G401 (cell line): ENCODE measurements at places on chromosomes 6 and 20. TPM values are rescaled to one million over a fixed set of nuclear protein-coding genes. Genes with fewer than 3 reads are reported as not detected.

The BPIFB2 gene
- not detected in 2 replicates for total RNA-seq

The PDYN gene
- not detected in 2 replicates for total RNA-seq

The CFAP61 gene
- total RNA-seq = not detected in 2 replicates

The CRISP3 gene
- total RNA-seq = not detected in 2 replicates

The DNMT3B gene
- 23.4 and 29.1 TPM in 2 replicates for total RNA-seq

DNA sequence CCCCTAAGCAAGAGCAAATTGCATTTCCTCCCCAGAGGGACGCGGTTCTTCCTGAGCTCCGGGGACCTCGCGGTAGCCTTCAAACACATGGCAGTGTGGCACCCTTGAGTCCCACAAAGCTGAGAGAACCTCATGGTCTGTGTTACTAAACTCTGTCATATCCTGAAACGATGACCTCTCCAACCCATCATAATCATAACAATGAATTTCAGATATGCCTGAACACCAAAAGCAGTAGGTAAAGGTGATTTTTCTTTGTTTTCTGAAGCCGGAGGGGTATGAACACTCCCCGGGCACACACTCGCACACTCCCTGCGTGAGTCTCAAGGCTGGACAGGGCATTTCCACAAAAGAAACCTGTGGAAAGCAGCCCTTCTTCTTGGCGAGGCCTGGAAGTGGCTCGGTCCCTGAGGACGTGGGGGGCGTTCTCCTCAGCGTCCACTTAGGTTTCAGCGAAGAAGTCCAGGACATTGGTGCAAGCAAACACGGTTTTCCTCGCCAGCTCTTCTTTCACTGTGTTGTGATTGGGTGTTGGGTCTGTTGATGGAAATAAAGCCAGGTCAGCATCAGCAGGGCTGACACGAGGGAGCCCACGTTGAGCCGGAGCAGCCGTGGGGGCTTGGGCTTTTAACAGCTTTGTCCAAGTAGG is 183.4 kb downstream of the ERMARD start:
- DNase-seq = no peak

DNA sequence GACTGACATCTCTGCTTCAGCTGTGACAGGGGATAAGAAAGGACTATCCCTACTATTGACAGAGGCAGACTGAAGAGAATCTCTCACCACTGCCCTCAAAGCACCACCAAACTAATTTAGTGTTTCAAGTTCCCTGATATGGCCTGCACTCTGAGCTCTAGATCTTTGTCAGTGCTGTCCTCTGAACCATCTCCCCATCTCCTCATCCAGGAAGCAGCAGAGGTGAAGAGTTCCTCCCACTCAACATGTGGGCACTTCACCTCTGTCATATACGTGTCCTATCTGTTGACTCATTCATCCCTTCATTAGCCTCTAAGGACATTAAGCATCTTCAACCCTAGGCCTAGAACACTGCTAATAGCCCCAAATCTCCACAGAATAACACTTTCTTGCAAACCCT is 14.1 kb downstream of the FAM210B start:
- DNase-seq = no peak

GRCh38 chr6:160005861-160006540 is 37.1 kb downstream of the IGF2R start:
- DNase-seq = no peak

GRCh38 chr6:121285041-121285440 is 49.2 kb downstream of the TBC1D32 start:
- DNase-seq = no peak

DNA sequence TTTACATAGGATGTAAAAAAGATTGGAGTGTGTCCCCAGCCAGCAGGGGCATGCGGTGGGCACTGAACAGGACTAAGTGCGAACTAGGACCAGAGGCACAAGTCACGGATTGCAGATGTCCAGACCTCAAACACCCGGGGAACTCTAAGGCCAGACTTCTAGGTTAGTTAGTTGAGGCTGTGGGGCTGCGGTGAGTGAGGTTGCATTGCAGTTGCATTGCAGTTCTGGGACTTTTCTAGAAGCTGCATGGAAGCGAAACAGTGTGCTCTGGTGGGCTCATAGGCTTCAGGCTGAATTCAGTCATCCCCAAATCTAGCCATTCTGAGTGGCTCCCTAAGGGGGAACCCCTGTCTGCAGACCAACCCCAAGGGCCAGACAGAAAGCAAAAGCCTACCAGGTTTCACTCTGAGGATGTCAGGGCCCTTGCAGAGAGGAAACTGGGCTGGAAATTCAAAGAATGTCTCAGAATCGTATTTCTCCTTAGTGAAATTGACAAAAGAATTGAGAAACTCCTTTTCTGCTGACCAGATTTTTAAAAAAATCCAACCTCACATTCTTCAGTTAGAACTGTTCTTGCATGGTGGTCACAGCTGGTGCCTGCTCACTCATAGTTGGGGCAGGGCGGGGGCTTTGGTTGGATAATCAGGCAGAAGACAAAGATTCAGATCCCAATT is 182.8 kb downstream of the ZDHHC14 start:
- no peak for DNase-seq

DNA sequence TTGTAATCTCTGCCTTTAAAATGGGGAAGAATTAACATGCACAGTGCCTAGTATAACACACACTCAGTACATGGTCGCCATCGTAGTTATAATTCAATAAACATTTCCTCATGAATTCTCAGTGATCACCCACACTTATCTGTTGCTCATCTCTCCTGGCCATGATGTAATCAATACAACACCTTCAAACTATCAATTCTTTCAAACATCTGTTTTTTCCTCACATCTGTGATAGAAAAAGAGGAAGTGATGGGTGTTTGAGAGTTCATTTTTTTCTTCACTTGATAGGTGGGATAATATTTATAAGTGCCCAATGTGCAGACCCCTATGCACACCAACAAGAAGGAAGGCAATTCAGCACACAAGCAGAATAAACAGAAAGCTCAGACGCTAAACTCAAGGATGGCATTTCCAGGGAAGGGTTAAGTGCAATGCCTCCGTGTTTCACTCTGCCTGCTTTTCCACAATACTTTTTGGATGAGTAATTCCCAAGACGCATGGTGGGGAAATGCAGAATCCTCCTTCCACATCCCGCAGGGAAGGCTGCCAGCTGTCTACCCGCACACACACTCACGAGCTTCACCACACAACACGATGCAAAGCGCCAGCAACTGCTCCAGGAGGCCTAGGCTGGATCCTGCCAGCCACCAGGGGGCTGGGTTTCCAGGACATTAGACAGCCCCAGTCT is 100.3 kb downstream of the GMPR start:
- DNase-seq = no peak

DNA sequence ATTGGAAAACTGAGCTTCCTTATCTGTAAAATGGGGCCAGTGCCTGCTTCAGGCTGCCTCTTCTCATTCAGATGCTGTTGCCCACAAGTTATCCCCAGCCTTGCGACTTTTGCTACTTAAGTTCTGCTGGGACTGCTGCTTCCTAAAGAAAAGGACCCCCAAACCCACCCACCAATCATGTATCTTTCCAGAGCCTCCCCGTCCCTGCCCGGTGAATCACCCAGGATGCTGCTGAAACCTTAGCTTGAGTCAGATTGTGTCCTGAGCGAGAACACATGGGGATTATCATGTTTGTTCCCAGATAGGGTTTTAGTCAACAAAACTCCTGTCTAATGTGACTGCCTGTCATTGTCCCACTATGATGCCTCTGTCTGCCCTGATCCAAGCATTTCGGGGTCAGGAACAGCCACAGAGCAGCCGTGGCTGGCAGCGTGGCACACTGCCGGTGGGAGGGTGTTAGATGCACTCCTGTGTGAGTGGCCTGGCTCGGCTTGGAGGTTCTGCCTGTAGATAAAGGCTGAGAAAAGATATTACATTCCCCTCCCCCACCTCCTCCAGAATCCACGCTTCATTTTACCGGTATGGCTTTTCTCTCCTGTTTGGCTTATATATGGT is 79.9 kb downstream of the TOX2 start:
- no peak for DNase-seq

- peak; percentile 60 for DNase-seq
These were observed 10.3 kb downstream of the LCA5 start for GRCh38 chr6:79526897-79527296.
